ENCODE measurements at places on chromosomes 2 and 18.

- no peak for DNase-seq
Measured at GRCh38 chr18:75070625-75071483, 138.1 kb downstream of the PTGR3 start.

GRCh38 chr18:2526329-2526728 lies 45.0 kb downstream of the METTL4 start:
- no peak for DNase-seq

GRCh38 chr2:48545244-48545643 lies 15.3 kb downstream of the STON1 start:
- peak; percentile 45 for DNase-seq

DNA sequence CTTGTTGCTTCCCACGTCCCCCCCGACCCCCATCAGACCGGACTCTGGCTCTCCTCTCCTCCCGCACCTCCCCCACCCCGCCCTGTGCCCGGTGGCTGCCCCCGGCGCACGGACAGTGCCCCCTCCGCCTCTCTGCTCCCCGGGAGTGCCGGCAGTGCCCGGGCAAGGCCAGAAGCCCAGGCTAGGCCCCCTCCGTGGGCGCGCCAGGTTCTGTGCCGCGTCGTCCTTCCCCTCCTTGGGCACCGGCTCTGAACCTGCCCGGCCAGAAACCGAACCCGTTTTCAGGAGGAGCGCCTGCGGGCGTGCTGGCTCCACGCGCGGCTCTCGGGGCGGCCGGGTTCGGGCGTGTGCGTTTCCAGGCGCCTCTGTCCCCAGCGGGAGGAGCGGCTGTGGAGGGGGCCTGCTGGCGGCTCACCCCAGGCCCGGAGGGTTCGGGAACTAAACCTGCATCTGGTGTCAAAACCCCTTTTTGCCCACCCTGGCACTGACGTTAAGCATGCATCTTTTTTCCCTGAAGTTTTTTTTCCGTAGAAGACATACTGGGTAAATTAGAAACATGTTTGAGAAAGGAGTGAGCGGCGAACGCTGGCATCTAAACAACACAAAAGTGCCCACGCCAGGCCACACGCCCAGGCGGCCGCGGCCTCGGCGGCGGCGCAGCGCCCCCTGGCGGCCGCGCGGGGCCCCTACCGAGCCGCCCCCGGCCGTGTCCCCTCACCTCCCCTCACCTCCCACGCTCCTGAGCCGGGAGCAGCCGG lies 123.9 kb upstream of the SLC1A4 start:
- DNase-seq = peak; percentile 73

DNA sequence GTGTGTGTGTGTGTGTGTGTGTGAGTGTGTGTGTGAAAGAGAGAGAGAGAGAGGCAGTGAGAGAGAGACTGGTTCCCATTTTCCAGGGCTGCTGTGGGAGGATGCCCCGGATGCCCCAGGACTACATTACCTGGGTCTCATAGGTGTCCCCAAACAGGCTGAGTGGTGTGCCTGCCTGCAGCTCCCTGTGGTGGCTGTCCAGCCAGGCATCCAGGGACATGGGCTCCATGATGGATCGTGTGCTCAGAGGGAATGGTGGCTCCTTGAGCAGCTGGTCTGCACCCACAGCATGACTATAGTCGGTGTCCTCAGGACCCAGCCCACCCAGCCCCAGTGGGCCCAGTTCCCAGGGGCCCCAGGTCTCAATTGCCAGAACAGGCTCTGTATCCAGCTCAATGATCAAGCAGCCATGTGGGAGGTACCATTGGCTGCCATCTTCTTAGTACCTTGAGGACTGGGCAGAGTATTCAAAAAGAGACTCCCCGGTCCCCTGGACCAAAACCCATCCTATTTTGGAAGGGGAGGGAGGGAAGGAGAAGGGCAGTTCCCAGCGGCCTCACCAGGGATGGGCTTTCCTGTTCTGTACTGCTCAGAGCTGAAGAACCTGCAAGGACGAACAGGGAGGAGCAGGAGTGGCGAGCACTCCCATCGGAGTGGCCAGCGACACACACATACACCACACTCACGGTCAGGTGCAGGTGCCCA lies 5.8 kb upstream of the OXER1 start:
- DNase-seq = no peak

DNA sequence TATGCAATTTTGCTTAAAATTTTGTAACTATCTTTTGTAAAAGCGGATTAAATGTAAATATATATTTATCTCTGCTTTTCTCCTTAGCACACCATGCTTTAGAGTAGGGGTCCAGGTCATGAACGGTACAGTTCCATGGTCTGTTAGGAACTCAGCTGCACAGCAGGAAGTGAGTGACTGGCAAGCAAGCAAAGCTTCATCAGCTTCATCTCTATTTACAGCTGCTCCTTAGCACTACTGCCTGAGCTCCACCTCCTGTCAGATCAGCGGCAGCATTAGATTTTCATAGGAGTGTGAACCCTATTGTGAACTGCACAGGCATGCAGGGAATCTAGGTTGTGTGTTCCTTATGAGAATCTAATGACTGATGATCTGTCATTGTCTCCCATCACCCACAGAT lies 959.0 kb upstream of the SLC39A10 start:
- DNase-seq = no peak

DNA sequence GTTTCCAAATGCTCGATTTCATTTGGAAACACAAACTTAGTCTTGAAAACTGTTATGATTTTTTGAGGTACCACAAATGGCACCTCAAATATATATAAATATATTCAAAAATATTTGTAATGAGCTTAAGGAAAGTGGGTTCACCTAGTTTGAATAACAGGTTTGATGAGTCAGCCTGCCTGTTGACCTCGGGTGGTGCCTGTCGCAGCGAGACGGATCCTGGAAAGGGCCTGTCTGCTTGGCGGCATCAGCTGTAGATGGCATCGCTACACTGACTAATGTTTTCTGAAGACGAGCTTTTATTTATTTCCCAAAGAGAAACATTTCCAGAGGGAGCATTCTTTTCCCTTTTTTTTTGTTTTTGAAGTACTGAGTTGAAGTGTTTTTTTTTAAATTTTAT lies 6.9 kb downstream of the ALLC start:
- no peak for DNase-seq

- no peak for DNase-seq
Measured at GRCh38 chr2:120349440-120349921, 3.5 kb downstream of the INHBB start.

GRCh38 chr18:9658087-9658641 lies 43.8 kb upstream of the PPP4R1 start:
- DNase-seq = no peak

DNA sequence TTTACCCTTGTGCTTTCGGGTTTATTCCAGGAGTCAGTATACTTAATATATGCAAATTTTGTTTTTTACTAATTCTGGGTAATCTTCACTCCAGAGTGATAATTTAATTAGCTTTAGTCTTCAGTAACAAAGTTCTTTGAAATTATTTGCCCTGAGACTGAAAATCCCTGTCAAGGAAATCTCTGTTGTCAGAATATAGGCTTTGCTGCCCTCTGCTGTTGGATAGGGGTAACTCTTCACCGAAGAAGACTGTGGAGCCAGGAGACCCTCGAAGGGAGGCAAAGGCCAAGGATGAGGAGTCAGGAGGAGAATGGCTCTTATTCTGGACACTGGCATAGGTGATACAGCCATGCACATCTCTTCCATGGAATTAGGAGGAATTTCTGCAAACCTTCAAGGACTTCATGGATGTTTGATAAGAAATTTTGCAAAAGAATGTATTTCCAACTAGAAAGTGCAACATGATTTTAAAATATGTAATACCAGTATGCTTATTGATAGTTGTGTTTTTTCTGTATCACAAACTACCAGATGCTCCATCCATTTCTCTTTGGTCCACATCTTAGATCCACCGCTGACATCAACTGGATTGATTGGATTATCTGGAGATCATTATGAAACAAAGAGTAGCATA lies 182.3 kb downstream of the RDH14 start:
- DNase-seq = peak; percentile 65

DNA sequence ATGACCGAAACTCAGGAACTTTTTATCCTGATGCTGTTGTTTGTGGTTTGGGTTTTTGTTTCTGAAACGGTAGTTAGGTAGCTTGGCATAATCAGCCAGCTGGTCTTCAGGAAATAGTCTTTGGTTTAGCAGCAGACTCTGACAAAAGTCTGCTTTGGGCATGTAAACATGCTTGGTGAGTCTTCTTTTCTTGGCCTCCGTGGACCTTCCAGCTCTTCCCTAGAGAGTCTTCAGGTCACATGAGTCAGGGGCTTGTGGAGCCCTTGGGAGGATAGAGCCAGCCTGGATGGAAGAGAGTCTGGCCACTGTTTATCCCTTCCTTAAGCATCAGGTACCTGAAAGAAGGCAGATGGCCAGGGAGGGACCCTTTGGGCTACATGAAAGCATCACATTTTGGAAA lies 154.5 kb downstream of the MGAT5 start:
- no peak for DNase-seq

DNA sequence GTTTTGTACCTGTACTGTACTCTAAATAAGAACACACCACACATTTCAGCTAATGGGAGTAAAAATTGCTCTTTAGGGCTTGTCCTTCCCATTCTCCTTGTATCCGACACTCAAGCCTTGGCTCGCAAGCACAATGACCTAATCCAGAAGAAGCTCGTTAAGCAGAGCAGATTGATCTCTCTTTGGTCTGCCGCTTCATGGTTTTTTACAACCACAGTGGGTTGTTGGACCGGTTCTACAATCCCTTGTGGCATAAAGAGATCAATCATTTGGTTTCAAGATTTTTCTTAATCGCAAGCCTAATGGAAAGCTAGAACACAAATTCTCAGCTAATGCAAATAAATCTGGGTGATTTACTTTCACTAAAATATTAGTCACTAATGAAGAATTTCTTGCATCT lies 662.1 kb downstream of the LRP1B start:
- DNase-seq = peak; percentile 11

GRCh38 chr2:104056451-104056850 lies 797.5 kb upstream of the POU3F3 start:
- no peak for DNase-seq

GRCh38 chr2:70357684-70358071 lies 55.8 kb upstream of the FAM136A start:
- DNase-seq = no peak

DNA sequence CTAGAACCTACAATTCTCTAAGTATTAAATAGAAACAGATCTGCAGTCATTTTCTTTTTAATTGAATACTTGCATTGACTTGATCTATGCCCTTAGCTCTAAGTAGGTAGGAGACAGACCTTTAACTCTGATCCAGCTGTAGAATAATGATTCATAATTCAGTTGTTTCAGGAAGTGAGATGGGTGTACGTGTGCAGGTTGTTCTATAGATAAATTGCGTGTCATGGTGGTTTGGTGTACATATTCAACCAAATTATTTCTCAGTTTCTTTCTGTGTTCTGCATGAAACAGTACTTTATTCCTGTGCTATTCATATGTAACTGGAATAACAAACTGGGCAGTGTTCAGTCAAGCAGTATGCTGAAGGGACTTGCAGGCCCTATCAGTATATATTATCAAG lies 34.3 kb upstream of the CD226 start:
- no peak for DNase-seq

GRCh38 chr18:37612524-37613252 lies 47.1 kb upstream of the CELF4 start:
- DNase-seq = no peak

GRCh38 chr2:36659218-36659617 lies 37.3 kb upstream of the VIT start:
- DNase-seq = no peak

GRCh38 chr2:65939687-65940086 lies 495.2 kb upstream of the MEIS1 start:
- DNase-seq = no peak

GRCh38 chr2:41829052-41829451 lies 218.8 kb upstream of the PKDCC start:
- DNase-seq = no peak

DNA sequence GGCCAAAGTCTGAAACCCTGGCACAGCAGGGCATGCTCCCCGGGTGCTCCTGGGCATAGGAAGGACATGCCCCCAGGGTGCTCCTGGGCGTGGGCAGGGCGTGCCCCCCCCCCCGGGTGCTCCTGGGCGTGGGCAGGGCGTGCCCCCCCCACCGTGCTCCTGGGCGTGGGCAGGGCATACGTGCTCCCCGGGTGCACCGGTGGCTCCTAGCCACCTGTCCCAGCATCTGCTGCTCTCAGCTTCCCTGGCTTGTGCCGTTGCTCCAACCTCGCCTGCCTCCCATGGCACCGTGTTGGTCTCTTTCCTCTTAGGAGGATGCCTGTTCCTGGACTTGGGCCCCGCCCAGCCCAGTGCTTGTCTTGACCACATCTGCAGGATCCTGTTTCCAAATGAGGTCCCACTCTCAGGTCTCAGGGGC lies 95.6 kb upstream of the CTDP1 start:
- DNase-seq = no peak

DNA sequence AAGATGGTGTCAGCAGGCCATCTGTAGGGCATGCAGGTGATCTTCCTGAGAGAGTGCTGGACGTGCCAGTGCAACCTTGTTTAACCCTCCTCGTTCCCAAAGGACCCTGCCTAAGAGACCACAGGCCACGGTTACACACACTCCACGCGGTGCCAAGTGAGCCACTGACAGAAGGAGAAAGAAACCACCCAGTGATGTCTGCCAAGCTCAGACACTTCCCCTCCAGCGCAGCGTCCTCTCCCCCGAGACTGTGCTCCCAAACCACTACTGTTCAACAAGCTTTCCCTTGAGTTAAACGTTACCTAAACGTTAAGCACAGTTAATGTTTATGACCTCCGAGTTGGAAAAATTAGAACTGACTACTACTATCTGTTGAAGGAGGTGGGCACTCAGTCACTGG lies 119.1 kb upstream of the NCK2 start:
- DNase-seq = no peak

DNA sequence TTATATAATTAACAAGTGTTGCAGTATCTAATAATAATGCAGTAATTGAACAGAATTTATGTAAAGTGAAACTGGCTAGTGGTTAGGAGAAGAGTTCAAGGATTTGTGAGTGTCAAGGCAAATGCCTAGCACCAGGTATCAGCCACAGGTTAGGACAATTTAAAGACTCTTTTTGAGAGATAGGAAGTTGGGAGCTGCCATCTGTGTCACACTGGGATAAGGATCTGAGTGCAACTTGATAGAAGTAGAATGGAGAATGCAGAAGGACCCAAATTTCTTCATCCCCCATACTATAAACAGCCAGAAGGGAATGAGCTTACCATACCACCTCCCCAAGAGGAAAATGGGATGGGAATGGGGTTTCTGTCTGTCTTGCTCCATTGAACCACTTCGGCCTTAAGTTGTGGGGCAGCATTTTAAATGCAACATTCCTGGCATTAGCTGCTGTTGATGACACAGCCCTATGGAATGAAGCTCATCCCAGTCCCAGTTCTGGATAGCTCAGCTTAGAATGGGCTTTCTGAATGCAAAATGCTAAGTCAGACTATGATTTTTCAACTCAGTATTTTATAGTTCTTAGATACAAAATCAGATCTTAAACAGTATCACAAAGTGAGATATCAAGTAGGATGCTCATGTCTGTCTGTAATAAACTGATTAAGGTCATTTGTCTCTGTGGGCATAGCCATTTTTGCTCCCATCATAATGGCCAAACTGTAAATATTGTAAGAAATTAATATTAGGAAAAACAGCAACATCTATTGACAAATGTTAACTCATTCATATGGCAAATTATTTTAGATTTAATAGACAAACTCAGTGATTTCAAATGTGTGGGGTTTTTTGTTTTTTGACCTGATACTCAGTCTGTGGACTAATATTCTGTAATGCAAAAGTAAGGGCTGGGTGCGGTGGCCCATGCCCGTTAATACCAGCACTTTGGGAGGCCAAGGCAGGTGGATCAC lies 44.0 kb downstream of the GPR155 start:
- DNase-seq = peak; percentile 20
